ENCODE measurements at places on chromosomes 11 and 22.

GRCh38 chr11:73342633-73343032 is 33.6 kb upstream of the RELT start:
- DNase-seq = no peak

- DNase-seq = no peak
Measured at GRCh38 chr11:57513911-57514537, 1.5 kb downstream of the SLC43A1 start.

GRCh38 chr11:12483604-12484003 is 106.2 kb downstream of the PARVA start:
- DNase-seq = no peak

- no peak for DNase-seq
Measured at GRCh38 chr11:119431523-119431922, 8.6 kb upstream of the THY1 start.

GRCh38 chr11:27838674-27839073 is 138.4 kb upstream of the BDNF start:
- no peak for DNase-seq

GRCh38 chr22:30430933-30431332 is 5.4 kb downstream of the MTFP1 start:
- DNase-seq = no peak

GRCh38 chr22:49953680-49954344 is 6.8 kb upstream of the PIM3 start:
- DNase-seq = no peak

DNA sequence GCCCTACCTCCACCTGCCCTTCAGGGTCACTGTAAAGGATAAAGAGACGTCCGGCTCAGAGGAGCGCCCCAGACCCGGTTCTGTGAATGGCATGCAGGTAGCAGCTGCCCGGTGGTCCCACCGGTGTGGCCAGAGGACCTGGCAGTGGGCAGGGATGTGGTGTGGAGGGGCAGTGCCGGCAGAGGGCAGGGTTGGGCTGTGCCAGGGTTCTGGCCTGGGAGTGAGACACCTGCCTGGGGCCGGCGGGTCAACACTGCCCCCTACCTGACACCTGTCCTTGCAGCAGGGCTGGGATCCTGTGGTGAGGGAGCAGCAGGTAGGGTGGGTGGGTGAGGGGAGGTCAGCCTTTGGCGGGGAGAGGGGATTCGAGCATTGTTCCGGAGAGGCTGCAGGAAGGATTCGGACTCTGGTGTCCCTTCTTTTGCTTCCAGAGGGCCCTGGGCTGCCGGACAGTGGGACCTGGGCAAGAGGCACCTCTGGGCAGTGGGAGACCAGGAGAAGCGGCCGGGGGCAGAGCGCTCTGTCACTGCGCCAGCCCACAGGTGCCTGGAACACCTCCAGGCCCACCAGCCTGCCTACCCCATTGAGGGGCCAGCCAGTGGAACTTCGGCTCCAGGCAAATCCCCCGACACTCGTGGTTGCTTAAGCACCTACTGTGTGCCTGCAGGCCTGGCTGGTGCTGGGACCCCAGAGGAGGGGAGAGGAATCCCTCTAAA is 1.6 kb upstream of the PHLDA2 start:
- DNase-seq = no peak

- DNase-seq = no peak
Measured at GRCh38 chr22:31917227-31917921, 27.0 kb upstream of the YWHAH start.

DNA sequence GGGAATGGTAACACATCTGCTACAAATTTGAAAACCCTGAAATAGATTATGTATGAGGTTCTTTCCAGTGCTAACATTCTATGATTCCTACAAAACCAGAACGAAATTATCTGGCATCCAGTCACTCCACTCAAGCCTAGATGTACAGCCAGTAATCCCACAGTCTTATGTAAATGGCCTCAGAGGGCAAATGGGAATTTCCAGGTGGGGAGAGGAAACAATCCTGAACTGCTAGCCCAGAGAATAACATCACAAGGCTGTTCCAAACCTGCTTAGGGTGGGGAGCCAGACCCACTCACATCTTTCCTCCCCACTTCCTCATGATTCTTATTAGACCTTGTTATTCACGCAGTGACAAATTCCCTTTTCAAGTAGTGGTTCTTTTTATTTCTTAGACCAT is 3.5 kb downstream of the FIBIN start:
- DNase-seq = no peak

GRCh38 chr11:62851807-62852522 is 12.6 kb upstream of the WDR74 start:
- no peak for DNase-seq

DNA sequence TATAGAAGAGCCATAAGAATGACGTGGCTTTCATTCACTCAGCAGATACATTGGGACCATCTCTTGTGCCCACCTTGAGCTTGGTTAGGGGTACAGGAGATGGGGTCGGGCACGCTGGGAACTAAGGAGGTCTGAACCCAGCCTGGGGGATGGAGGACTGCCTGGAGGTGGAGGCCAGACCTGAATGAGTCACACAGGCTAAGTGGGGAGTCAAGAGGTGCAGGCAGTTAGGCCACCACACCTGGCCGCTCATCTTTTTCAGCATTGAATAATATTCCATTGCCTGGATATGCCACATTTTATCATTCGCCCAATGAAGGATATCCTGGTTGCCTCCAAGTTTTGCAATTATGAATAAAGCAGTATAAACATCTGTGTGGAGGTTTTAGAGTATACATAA is 3.8 kb upstream of the PPIL2 start:
- no peak for DNase-seq

DNA sequence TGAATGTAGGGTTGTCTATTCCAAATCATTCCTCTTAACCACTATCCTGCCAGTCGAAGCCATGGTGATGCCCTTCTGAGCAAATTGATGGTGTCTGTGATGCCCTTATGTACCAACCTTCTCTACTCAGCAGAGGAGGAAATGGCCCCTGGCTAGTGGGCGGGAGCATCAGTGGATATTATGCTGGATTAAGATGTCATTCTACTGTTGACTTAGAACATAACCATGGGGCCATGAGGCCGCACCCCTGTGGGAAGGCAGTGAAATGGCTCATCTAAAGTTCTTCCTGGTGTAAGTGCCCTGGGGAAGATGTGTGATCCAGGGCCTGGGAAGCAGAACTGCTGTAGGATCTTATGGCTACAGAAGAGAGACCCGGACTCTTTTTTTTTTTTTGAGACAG is 20.7 kb upstream of the P2RY2 start:
- no peak for DNase-seq

DNA sequence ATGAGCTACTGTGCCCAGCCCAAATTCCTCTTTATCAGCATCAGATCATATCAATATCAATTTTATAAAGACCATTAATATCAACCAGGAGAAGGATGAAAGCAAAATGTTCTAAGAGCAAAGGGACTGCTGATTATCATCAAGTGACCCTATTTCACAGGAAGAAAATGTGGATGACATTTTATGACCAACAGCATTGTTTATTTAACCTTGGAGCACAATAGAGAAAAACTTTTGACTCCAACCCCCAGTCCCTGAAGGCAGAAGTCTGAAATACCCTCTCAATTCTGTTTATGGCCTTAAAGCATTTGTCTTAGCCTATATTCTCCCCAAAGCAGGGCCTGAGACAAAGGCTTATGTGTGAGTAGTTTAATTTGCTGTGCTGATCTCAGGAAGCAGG is 11.3 kb upstream of the ALG8 start:
- DNase-seq = no peak

DNA sequence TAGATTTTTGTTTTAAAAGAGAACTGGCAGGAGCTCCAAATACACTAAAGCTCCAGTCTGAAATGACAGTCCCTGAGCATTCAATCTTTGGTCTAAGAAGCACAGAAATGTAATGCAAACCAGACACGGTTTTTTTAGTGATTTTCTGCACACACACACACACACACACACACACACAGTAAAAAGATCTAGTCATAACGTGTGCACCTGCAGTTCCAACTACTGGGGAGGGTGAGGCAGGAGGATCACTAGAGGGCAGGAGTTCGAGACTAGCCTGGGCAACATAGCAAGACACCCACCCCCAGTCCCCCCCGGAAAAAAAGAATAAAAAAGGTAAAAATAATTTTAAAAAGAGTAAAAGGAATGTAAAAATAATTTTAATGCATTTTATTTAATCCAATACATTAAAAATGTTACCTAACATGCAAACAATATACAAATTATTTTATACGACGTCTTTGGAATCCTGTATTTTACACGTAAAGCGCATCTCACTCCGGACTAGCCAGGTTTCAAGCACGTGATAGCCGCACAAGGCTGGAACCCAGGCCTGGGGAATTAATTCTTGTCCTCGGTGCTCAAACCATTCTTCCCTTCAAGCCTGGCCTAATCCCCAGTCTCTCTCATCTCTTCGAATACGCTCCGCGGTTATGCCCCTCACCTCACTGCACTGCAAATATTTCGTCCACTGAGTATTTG is 762 bp upstream of the TBC1D22A start:
- DNase-seq = no peak

DNA sequence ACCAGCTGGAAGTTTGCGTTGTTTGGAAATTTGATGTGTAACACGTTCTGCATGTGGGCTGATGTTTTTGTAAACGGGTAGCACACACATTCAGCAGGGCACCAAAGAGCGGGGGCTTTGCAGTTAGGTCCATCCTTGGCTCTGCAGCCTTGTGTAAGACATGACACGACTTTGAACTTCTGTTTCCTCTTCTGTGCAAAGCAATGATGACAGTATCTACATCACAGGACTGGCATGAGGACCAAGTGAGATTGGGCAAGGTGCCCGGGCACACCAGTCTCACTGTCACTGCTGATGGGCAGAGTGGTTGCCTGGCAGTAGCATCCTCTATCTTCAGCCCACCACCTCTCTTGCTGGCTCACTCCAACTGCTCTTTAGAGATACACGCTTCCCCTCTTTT is 3.3 kb downstream of the TCN2 start:
- no peak for DNase-seq

DNA sequence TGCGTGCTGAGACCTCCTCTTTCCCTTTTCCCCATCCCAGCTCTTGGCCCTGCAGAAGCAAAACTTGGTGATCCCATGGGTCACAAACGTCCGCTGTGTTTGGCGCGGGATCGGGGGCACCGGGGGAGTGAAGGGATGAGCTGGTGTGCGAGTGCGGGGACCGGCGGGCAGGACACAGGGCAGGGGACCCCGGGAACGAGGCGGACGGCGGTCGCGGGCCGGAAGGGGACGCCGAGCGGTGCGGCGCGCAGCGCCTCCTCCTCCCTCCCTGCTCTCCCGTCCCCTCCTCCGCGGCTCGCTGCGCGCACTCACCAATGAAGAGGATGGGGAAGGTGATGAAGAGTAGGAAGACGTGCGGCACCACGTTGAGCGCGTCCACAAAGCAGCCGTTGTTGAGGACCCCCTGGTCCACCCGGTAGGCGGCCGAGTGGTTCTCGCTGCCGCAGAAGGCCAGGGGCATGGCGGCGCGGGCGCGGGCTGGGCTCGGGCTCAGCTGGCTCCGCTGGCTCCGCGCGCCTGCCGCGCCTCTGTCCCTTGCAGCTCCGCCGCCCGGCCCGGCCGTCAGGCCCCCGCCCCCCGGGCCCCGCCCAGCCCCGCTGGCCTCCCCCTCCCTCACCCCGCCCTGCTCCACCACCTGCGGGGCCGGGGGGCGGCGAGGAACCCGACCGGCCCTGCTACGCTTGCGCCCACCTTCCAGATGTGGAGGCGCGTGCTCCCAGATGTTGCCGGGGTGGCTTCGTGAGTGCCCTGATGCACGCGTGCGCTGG is at the start of gene ABCC8:
Gene ABCC8, minus strand, starts transcription at position 529 of the 767 bp plus-strand sequence. Its CDS starts 69 bp downstream, at position 460.
- no peak for DNase-seq

All from NCI-H1694 treated with DMSO at 0.1 percent for 48 hours (cell line).